ENCODE measurements at places on chromosomes 6 and 20.

GRCh38 chr6:149236589-149236988, 80.9 kb upstream of the TAB2 start:
- no peak for DNase-seq

DNA sequence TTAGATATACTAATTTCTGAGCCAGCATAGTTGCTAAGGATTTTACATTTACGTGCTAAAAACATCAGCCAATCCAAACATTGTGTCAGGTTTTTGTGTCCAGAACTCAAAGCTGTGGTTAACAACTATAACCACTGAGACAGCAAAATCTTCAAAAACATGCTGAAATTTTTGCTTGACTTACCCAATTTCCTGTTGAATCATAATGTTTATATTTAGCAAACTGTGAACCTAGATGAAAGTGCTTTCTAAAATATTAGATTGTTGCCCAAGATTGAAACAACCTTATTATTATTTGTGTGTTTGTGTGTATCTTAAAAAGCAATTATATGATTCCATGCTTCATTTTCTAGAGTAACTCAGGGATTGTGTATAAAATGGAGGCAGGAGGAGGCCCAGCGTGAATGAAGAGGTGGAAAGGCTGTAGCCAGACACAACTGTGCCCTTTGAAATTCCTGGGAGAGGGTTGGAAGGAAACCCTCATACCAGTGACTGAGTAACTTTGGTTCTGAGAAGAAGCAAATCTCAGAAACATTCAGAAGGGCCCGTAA, 48.0 kb downstream of the ARMC2 start:
- DNase-seq = no peak

GRCh38 chr20:19583532-19584175, 174.4 kb upstream of the RIN2 start:
- DNase-seq = peak; percentile 6

GRCh38 chr6:26094036-26094435, 6.8 kb downstream of the HFE start:
- no peak for DNase-seq

DNA sequence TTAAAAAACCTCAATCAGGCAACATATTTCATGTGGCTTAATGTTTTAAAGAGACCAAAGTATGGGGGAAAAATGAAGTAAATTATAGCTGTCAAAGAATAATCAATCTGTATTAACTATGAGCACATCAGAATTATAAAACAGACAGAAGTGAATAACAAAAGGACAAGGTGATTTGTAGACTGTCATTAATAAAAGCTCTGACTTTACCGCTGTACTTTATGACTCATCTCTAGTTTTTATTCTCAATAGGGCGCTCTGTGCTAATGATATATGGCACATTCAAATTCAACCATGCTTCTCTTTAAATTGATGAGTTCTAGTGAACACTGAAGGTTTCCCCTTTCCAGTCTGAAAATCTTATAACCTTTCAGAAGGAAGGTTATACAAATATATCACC, 72.0 kb downstream of the PREP start:
- no peak for DNase-seq

- no peak for DNase-seq
Observed at GRCh38 chr20:44065401-44066340, 121.3 kb downstream of the JPH2 start.

GRCh38 chr20:50717974-50718761, 13.2 kb upstream of the PARD6B start:
- no peak for DNase-seq

GRCh38 chr6:75178757-75179156, 27.1 kb downstream of the COL12A1 start:
- no peak for DNase-seq

DNA sequence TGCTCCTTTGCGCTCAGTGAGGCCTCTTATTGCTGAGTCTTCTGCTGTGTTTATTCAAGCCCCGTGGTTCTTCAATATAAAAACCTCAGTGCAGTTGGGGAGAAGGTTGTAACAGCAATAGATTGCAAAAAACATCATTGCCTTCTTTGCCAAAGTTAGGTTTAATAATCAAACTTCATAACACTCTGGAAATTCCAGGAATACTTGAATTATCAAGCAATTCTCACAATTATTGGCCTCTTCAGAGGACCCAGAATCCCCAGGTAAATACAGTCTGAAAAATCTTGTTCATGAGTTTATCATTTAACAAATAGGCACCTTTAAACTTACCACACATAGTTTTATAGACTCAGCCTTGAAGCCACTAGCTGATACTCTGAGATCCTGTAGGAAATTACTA, 213.6 kb downstream of the OGFRL1 start:
- DNase-seq = no peak

GRCh38 chr6:117156741-117157140, 108.6 kb upstream of the VGLL2 start:
- DNase-seq = no peak

- DNase-seq = no peak
Observed at GRCh38 chr20:12838261-12838866, 170.4 kb upstream of the SPTLC3 start.

GRCh38 chr6:105733556-105734162, 330.8 kb upstream of the PREP start:
- DNase-seq = no peak

DNA sequence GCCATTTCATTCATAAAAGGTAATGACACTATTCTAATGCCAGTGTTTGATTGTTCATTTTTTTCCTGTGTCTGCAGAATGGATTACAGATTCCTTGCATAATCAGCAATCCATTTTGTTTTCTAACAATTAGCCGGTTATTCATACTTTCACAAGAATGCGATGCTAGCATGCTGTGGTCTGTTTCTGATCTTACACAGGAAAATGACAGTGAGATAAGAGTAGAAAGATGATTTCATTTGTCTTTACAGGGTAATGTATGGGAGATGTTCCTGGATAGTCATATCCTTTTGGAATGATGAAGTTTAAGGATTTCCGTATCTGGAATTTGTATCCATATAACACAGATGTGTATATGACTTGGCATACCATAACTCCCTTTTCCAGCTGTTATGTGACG, 207.3 kb downstream of the FARS2 start:
- no peak for DNase-seq

GRCh38 chr6:130296854-130297253, 69.0 kb upstream of the TMEM200A start:
- no peak for DNase-seq

DNA sequence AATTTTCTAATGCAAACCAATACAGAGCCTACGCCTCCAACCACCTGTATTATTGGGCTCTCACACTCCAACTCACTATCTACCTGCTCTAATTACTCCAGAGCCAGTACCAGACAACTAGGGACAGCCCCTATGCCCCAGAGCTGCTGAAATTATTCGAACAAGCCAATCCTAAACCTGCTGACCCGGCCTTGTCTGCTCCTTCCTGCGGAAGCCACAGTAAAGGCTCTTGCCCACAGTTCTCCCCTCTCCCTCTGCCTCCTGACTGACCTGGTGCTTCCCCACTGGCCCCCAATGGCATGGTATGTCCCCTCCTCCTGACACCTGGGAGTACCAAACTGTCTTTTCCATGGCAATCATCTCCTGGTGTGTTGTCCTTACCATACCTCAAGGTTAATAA, 4.1 kb upstream of the TOX2 start:
- no peak for DNase-seq

DNA sequence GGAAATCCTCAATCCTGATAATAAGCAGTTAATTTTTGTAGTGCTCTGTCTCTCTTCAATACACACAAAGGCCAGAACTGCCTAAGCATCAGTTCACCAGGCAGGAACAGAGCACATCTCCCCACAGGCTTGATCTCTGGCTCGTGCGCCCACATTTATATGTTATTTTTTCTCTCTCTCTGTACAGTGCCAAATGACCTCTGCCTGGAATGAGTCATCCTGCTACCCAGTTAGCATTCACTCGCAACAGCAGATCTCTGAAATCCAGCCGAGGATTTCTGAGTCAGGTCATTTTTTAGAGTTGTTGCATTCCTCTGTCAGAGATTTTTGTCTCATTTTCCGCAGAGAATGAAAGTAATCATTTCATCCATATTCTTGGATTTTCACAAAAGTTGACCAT, 107.1 kb downstream of the COL12A1 start:
- no peak for DNase-seq

- DNase-seq = no peak
Observed at GRCh38 chr6:125142618-125143017, 11.0 kb upstream of the TPD52L1 start.

- DNase-seq = no peak
Observed at GRCh38 chr20:45318948-45319347, 10.8 kb upstream of the MATN4 start.

DNA sequence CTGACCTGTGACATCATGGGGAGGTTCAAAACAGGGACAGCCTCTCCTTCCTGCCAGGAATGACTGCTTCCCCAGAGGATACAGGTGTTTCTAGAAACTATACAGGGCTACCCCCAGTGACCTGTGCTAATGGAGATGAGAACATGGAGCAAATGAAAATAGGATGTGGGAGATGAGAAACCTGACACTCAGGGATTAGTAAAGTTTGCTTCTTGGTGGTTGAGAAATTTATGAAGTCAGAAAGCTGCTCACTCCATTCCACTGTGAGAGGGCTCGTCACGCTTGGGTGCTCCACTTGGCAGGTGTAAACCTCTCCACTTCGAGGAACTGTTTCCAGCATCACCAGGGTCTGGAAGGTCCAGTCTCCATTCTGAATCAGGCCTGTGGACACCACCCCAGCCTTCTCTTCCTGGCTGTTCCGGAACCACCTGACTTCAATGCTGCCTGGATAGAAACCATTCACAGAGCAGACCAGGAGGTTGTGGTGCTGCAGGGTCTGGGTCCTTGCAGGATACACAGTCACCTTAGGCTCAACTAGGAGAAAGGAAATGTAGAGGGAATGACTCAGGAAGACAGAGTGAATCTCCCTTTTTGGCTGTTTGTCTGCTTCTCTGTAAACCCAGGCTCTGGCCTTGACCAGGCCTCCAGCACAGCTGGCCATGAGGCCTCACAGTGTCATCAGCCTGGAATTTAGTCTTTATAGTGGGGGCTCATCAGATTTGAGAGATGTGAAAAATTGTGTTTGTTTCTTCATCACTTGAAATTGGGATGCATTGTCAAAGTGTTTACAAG, 10.8 kb downstream of the HLA-DRB5 start:
- no peak for DNase-seq

- no peak for DNase-seq
Observed at GRCh38 chr6:104887350-104887749, 27.6 kb upstream of the HACE1 start.

GRCh38 chr6:13661647-13662046, 46.5 kb downstream of the NOL7 start:
- DNase-seq = no peak

GRCh38 chr6:48813836-48814235, 649.2 kb downstream of the MMUT start:
- DNase-seq = no peak

DNA sequence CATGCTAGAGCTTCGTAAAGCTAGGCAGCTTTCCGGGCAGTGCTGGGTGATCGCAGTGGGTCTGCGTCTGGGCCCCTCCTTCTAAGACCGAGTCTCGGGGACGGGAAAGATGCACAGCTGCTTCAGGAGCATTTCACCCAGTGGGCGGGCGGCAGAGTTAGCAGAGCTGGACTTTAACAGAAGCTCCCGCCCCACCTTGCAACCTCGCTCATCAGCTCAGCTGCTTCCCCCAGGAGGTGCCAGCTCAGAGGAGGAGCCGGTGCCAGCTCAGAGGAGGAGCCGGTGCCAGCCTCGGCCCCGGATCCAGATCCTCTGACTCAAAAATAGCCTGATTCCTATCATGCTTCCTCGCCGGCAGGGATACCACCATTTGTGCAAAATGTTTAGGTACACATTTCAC, 94.5 kb upstream of the RPS6KA2 start:
- DNase-seq = no peak

DNA sequence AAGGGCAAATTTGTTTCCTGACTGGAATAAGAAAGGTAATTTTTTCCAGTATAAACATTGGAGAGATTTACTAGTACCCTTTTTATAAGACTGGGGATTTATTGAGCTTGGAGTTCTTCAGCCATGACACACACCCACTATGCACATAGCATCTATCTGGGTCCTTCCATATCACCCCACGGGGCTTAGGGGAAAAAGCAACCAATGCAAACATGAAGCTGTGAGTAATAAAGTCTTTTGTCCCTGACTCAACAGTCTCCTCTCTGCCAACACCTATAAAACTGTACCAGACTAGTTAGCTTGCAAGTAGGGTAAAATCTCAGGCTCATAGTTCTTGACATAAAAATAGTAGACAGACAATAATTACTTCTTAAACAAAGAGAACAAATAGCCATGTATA, 23.4 kb downstream of the COL21A1 start:
- no peak for DNase-seq

DNA sequence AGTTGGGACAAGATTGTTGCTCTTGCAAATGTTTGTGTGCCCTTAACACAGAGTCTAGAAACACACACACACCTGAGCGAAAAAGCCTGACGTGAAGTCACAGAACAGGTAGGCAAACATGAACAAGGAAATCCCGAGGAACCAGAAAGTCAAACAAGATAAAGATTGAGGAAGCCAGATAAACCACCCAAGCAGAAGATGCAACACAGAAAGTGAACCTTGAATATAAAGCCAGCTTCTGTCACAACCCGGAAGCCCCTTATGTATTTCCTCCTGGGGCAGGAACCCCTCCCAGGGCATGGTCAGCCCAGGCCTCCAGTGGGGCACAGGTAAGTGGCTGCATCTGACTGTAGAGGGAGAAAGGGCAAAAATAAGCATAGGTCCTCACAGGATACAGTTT, 158.2 kb upstream of the SUPT3H start:
- DNase-seq = no peak

GRCh38 chr6:144873623-144874378, 588.7 kb downstream of the UTRN start:
- DNase-seq = no peak

- no peak for DNase-seq
Observed at GRCh38 chr20:37120497-37120896, 24.7 kb upstream of the RBL1 start.

GRCh38 chr6:170583756-170584180, 669 bp downstream of the PDCD2 start:
- no peak for DNase-seq

DNA sequence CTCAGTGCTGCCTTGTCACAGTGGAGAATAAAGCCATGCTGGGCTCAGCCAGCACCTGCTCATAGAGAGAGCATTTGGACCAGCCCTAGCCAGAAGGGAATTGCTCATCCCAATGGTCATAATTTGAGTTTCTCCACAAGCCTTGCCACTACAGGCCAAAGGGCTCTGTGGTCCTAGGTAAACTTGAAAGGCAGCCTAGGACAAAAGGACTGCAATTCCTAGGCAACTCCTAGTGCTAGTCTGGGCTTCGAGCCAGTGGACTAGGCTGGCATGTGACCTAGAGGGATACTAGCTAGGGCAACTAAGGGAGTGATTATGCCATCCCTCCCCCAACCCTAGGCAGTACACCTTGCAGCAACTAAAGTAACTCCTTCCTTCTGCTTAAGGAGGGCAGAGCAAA, 516.2 kb downstream of the BCKDHB start:
- no peak for DNase-seq

- no peak for DNase-seq
Observed at GRCh38 chr6:33384581-33385020, 7.0 kb upstream of the KIFC1 start.

- no peak for DNase-seq
Observed at GRCh38 chr20:61814244-61814643, 251.4 kb downstream of the TAF4 start.

- DNase-seq = no peak
Observed at GRCh38 chr6:13355043-13355945, 27.0 kb upstream of the TBC1D7 start.

GRCh38 chr6:127475135-127475822, 16.1 kb upstream of the KIAA0408 start:
- DNase-seq = no peak

- DNase-seq = peak; percentile 27
Observed at GRCh38 chr6:73309785-73310502, 44.1 kb downstream of the DPPA5 start.
